Fibroblast of the aortic adventitia (primary cell): ENCODE measurements at places on chromosomes 6 and 20.
A peak's percentile ranks its signal among the peaks of the same experiment; 100 is the strongest.

DNA sequence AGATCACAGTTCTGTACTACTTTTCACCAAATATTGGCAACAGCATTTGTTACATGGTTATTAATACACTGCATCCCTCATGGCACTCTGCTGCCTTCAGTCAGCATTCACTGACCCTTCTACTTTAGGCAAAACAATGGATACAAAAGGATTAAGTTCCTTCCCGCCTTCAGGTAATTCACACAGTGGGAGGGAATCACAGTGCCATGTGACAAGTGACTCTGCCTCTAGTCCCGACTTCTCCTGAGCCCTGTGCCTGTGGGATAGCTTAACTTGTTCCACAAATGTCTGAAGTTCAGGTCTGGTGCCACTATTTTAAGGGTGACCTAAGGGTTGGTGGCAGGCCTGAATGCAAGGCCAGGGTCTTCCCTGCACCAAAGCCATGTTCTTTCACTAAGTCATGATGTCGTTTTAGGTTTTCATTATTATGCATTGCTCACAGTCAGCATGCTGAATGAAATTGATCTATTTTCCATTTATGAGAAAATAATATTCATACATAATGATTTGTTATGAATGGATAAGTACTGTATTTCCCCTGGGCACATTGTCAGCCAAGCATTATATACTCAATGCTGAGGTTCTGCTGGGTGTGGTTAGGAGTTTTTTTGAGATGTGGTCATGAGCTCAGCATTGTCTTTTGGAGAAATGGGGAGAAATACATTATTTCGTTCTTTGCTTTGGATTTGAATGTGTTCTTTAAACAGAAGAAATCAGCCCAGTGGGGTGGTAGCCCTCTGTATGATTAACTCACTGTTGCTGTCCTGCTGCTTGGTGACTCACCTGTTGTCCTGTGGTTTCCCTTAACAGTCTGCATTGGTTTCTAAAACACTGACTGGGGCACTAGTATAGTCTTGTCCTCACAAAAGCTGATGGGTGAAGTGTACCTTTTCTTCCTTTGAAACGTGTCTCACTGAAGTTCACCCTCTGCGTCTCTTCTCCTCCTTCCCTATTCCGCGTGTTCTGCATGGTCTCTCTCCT, 66.4 kb downstream of the AFDN start:
- peak; percentile 36 for DNase-seq

DNA sequence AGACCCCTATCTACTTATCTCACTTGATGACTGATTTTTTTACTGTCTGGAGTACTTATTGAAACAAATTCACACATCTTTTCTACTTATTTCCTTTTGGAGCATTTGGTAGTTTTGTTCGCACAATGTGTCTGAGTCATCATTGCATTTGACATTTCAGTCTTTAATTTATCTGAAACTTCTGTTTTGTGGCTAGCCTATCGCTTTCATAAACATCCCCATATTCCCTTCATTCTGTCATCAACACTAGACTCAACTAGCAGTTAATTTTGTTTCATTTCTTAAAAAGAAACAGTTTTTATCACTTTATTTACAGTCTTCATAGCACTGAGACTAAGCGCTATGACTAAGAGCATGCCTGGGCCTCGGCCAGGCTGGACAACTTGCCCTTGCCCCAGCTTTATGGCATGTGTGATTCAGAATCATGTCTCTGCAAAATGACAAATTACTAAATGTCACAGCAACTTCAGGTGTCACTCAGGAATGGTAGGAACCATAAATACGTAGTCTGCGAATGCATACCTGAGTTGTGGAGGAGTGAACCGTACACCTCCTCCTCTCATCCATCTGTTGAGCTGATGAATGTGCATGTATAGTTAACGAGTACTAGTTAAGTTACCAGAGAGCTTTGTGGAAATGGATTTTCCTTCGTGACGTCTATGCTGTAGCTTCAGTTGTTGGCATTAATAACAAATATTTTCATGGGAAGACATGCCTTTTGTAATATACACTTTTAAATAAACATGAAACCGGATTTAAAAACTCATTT, 16.2 kb downstream of the L3MBTL3 start:
- DNase-seq: peak; percentile 42

- no peak for DNase-seq
Observed at GRCh38 chr6:9346923-9347322, 911.6 kb upstream of the SLC35B3 start.

GRCh38 chr6:138278326-138278725, 60.0 kb upstream of the PBOV1 start:
- DNase-seq: peak; percentile 41

DNA sequence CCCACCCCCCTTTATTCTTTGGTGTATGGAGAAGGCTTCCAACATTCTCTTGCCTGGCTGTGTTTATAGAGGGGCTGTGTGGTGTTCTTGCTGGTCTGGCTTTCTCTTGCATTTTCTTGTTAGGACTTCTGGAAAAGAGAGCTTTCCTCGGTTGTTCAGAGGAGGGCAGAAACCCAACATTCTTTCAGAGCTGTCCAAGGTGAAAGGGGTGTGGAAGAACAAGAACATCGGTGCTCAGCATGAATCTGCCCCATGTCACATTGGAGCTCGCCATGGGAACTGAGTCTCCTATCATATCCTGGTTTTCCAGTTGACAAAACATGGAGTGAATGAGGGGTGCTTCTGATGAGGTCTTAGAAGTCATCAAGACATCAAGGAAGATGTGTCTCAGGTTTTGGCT, 281.8 kb downstream of the RNF144B start:
- DNase-seq: no peak
